ENCODE measurements at places on chromosomes 4 and X.

DNA sequence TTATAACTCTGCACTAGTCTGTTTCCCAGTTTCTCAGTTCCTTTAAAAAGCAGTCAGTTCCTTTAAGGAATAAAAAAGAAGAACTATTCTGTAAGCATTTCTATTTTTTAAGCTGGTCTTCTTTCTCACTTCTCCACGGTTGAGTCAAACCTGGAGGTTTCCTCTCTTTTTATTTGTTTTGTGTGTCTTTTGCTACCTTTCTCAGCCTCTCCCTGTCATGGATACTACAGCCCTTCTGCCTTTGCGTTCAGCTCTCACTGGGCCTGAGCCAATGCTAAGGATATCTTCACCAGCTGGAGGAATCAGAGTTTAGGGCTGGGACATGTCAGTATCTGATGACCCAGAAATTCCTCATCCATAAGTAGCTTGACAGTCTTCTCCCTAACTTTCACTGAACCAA is 49.7 kb upstream of the PRKX start:
- DNase-seq: no peak

GRCh38 chrX:16075087-16075486 is 48.3 kb upstream of the GRPR start:
- DNase-seq: peak; percentile 23

DNA sequence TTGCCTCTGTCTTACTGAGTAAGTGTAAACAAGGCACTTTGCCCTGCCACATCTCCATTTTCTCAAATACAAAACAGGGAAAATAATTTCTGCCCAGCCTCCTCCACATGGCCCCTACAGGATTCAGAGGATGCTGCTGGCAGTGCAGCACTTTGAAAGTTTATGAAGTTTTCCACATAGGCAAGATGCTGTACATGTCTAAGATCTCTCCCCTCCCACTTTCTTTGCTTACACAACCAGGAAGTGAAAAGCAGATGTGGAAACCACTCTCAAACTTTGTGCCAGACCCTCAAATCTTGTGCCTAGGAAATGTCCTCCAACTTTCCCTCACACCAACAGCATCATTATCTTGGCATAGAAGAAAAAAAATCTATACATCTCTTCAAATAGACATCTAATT is 257.0 kb upstream of the LDB2 start:
- DNase-seq: no peak

- peak; percentile 7 for DNase-seq
These were observed 212.3 kb downstream of the NAP1L3 start for GRCh38 chrX:93461060-93461459.

GRCh38 chrX:51742586-51742985 is 656 bp upstream of the GSPT2 start:
- no peak for DNase-seq

- DNase-seq: no peak
These were observed 158.2 kb downstream of the SPRY1 start for GRCh38 chr4:123554801-123555232.

DNA sequence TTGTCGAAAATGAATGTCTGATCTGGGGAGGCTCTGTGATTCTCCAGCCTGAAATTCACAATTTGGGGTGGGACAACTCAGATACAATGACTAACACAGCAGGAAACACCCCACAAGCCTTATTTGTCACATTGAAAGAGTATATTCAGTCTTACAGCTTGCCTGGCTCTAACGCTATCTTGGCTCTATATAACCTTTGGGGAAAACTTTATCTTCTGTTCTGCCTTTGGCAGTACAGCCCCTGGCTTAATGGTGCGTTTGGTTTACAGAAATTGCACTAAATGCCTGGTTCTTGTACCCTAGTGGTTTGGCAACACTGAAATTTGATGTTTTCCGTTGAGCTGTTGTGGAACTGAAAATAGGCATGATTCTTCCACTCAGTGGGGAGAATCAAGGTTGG is 178.1 kb upstream of the VEGFC start:
- no peak for DNase-seq

- DNase-seq: peak; percentile 68
These were observed 130.3 kb downstream of the DIPK2B start for GRCh38 chrX:45070116-45071007.

- no peak for DNase-seq
These were observed 14.9 kb downstream of the MSANTD1 start for GRCh38 chr4:3263876-3264193.

GRCh38 chrX:48936429-48937053 is 17.7 kb upstream of the PIM2 start:
- DNase-seq: no peak

- no peak for DNase-seq
These were observed 66.3 kb upstream of the TMEM164 start for GRCh38 chrX:109936598-109936997.

DNA sequence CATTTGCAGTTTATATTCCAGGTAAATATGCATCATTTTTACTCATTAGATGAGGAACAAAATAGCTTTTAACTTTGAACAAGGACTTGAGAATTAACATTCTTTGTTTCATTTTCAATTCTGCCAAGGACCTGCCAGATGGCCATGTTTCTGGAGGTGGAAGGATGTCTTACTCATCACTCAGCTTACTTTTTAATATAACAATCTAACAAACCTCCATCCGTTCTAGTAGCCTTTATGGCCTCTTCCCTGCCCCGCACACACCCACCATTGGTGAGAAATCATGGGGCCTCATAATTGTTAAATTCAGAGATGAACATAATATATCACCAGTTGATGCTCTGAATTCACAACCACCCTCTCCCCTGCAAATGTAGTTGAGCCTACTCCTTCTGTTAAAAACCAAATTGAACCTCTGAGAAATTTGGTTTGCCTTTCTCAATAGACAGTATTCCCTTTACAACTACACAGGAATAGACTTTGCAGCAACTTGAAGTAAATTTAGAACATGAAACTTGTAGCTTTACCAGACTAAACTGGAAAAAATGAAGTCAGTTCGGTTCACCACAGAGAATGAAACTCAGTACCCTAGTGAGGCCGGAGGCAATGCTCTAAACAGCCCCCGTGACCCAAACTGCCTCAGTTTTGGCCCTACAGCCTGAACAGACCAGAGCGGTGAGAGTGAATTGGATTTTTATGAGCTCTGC is 50.1 kb upstream of the ACSL4 start:
- no peak for DNase-seq

- DNase-seq: no peak
These were observed 402.9 kb downstream of the PCDH18 start for GRCh38 chr4:137129441-137129840.

DNA sequence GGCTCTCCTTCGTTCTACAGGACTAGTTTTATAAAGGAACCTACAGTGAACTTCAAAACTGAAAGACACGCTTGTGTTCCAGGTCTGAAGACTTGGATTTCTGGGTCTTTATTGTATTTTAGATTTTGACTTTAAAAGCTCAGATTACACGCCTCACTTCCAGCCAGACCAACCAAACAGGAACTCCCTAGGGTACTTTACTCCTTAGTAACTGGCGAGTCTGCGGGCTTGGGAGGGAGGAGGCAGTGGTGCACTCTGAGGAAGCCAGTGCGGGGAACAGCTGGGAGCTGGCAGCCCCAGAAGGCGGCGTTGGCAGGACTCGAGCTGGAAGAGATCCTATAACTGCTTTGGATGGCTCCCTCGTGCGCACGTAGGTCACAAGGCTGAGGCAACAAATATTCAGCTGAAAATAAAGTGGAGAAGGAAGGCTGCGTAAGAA is 391 bp upstream of the PHKA1 start:
- peak; percentile 51 for DNase-seq

- DNase-seq: no peak
These were observed 852.9 kb downstream of the TECRL start for GRCh38 chr4:63556332-63556731.

DNA sequence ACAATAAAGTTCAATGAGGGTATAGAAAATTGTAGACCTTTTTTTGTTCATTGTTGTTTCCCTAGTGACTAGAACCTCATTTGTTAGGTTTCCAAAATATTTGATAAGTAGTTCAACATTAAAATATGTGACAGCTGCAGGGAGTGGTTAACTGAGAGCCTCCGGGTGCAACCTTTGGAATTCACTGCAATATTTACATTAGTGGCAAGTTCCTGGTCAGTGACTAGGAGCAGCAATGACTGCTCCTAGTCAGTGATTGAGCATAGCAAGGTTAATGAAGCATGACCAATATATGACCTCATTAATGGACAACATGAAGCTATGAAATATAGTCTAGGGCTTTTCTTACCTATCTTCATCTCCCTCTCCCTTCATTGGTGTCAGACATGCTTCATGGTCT is 65.8 kb upstream of the FAM47A start:
- no peak for DNase-seq

DNA sequence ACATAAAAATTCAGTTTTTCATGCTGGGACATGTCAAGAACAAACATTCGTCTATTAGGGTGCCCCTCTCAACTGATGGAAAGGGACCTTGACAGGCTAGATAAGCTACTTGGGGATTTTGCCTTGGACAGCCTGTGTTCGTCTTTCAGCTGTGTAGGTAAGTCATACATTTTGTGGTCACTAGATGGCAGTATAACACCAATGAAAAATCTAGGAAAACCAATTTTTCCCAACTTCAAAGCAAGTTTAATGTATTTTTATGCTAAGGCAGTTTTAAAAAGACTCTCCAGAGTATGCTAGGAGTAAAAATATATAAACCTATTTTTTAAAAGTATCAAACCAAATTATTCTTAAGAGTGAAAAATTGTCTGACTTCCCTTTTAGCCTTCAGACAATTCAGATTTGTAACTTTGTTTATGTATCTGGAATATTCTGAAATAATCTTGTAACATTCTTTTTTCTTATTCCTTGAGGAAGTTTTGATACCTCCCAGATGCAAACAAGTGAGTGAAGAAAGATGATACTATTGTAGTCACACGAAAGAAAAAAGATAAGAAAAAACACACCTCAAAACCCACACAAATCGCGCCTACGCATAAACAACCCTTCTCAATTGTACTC is 158.3 kb downstream of the CPE start:
- peak; percentile 58 for DNase-seq

Measured in MCF 10A (cell line).